ENCODE measurements at places on chromosomes 16 and 17. TPM values are rescaled to one million over a fixed set of nuclear protein-coding genes. Genes with fewer than 3 reads are reported as not detected.

Gene NTN1
- total RNA-seq = 0.34 TPM

DNA sequence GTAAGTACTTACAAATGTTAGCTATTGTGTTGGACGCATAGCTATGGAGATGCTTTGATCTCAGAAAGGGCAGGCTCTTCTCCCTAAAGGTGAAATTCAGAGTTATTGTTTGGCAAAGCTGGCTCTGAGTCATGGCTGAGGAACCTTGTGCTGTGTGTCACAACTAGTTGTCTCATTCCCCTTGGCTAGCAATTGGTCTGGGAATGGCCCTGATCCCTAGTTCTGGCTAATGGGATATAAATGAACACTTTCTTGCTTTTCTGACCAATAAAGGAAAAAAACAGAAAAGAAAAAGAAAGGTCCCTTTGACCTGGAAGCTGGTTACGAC, 210.6 kb downstream of the MAP2K4 start:
- no peaks in the 10 kb centered on the region for H3K27me3 ChIP-seq
- no peak for DNase-seq
- H3K36me3 ChIP-seq = no peaks in the 10 kb centered on the region
- H3K4me1 ChIP-seq = no peaks in the 10 kb centered on the region
- no peak overlapping the region for H3K27ac ChIP-seq
- H3K4me3 ChIP-seq = no peak overlapping the region

GRCh38 chr16:24041834-24042631, 206.2 kb downstream of the PRKCB start:
- no peak overlapping the region for H3K4me3 ChIP-seq
- H3K4me1 ChIP-seq = peaks cover 8% of the 10 kb centered on the region
- no peaks in the 10 kb centered on the region for H3K27me3 ChIP-seq
- peak; percentile 62 for DNase-seq
- no peak overlapping the region for H3K27ac ChIP-seq

GRCh38 chr16:11270602-11271162, 1.6 kb upstream of the TNP2 start:
- no peak for DNase-seq
- no peak overlapping the region for H3K27ac ChIP-seq
- no peak overlapping the region for H3K4me3 ChIP-seq
- peaks cover 7% of the 10 kb centered on the region for H3K27me3 ChIP-seq
- no peaks in the 10 kb centered on the region for H3K36me3 ChIP-seq

- DNase-seq = no peak
- H3K4me1 ChIP-seq = peaks cover 23% of the 10 kb centered on the region
- no peak overlapping the region for H3K4me3 ChIP-seq
- peak overlapping the region; percentile 84 for H3K27ac ChIP-seq
- no peaks in the 10 kb centered on the region for H3K36me3 ChIP-seq
- peaks cover 2% of the 10 kb centered on the region for H3K27me3 ChIP-seq
Observed at GRCh38 chr17:82217120-82217529, 4.5 kb upstream of the CCDC57 start.

Gene GRIN2A
- total RNA-seq = not detected

GRCh38 chr17:8147141-8147804, 4.9 kb downstream of the PER1 start:
- H3K27ac ChIP-seq = no peak overlapping the region
- peaks cover 25% of the 10 kb centered on the region for H3K36me3 ChIP-seq
- H3K27me3 ChIP-seq = no peaks in the 10 kb centered on the region
- H3K4me1 ChIP-seq = peaks cover 16% of the 10 kb centered on the region
- no peak for DNase-seq

DNA sequence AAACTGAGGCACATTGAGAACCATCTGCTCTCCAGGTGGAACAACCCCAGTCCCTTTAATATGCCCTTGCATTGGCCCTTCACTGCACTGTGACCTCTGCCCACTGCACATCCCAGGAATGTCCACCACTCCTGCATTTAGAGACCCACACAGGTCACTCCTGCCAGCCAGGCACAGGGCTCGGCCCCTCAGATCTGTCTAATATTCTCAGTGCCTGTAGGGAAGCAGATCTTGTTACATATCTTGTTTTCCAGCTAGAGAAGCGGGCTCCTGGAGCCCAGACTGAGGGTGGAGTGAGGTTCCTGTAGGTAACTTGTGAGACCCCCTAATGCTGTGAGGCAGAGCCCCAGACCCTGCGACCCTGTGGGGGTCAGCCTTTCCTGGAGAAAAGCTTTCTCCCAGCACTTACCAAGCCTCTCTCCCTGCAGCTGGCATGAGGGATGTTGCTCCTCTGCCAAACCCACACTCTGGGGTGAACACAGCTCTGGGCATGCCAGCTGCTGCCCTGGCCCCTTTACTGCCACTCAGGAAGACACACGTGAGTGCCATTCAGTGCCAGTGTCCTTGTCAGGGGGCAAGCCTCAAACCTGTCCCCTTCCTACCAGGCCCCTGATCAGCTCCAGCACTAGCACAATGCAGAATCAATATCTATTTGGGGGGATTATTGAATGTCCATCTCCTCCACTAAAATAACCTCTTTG, 40.3 kb upstream of the CRHR1 start:
- H3K27ac ChIP-seq = no peak overlapping the region
